Thoracic aorta (tissue), 2 donors: ENCODE measurements at places on chromosomes 2 and 18.

GRCh38 chr2:140747665-140748064 is 1383.2 kb downstream of the LRP1B start:
- H3K27me3 ChIP-seq, result no peaks in the 10 kb centered on the region
- H3K4me1 ChIP-seq, result no peaks in the 10 kb centered on the region
- no peak overlapping the region for H3K27ac ChIP-seq
- no peaks in the 10 kb centered on the region for H3K36me3 ChIP-seq

GRCh38 chr2:172623249-172623965 is 67.5 kb downstream of the PDK1 start:
- no peak for DNase-seq
- no peaks in the 10 kb centered on the region for H3K36me3 ChIP-seq
- no peaks in the 10 kb centered on the region for H3K27me3 ChIP-seq
- no peak overlapping the region for H3K4me3 ChIP-seq

DNA sequence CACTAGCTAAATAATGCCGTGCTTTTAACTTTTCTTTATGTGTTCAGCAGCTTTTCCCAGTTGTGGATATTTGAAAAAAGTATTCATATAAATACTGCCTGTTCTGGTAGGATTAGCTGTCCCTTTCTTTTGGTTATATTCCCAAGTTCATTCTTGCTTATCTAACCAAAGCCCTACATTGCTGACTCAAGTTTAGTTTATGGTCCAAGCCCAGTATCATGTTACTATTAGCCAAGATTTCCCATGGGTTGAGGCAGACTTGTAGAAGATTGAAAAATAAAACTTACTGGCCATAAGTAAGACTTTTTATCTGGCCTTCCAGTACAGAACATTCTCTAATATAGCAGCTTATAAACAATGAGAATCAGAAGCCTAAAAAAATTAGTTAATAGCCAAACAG is 49.7 kb upstream of the NFE2L2 start:
- no peak overlapping the region for H3K4me3 ChIP-seq
- no peaks in the 10 kb centered on the region for H3K36me3 ChIP-seq
- DNase-seq, result no peak
- peaks cover 12% of the 10 kb centered on the region for H3K4me1 ChIP-seq
- H3K27me3 ChIP-seq, result no peaks in the 10 kb centered on the region

GRCh38 chr2:48129293-48129950 is 223.1 kb upstream of the FBXO11 start:
- DNase-seq, result no peak
- H3K36me3 ChIP-seq, result no peaks in the 10 kb centered on the region
- no peaks in the 10 kb centered on the region for H3K27me3 ChIP-seq

DNA sequence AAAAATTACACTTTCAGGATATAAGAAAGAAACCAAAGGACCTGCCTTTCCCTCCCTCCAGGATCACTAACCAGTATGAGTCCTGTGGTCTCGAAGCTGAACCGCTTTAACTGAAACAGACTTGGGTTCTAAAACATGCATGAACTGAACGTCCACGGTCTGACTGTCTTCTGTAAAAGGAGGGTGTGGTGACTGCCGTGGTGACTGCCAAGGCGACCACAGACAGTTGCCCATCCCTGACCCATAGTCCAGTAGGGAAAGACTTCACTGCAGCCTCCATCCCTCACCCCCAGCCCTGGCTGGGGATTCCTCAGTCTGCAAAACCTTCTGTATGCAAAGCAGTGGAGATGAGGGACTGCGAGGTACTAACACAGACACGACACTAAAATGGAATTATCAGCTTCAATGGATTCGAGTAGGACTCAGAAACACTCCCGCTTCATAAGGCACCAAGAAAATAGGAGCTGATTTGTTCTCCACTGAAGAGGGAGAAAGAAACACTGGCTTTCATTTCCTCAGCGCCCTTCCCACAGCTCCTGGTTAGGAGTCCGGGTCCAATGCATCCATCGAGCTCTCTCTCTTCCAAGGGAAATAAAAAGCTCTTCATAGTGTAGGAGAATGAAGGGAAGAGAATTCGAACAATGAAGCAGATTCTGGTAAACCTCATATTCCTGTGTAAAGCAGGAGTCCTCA is 197.2 kb downstream of the HDAC4 start:
- no peak overlapping the region for H3K4me3 ChIP-seq
- no peaks in the 10 kb centered on the region for H3K27me3 ChIP-seq
- DNase-seq, result no peak
- no peak overlapping the region for H3K27ac ChIP-seq
- H3K4me1 ChIP-seq, result peaks cover 18% of the 10 kb centered on the region

GRCh38 chr2:64504774-64505720 is 19.1 kb upstream of the AFTPH start:
- DNase-seq, result no peak
- H3K4me1 ChIP-seq, result no peaks in the 10 kb centered on the region

- no peak for DNase-seq
- no peaks in the 10 kb centered on the region for H3K4me1 ChIP-seq
- H3K36me3 ChIP-seq, result no peaks in the 10 kb centered on the region
- H3K27me3 ChIP-seq, result no peaks in the 10 kb centered on the region
- no peak overlapping the region for H3K27ac ChIP-seq
Measured at GRCh38 chr2:28128281-28128950, 237.9 kb downstream of the BABAM2 start.

DNA sequence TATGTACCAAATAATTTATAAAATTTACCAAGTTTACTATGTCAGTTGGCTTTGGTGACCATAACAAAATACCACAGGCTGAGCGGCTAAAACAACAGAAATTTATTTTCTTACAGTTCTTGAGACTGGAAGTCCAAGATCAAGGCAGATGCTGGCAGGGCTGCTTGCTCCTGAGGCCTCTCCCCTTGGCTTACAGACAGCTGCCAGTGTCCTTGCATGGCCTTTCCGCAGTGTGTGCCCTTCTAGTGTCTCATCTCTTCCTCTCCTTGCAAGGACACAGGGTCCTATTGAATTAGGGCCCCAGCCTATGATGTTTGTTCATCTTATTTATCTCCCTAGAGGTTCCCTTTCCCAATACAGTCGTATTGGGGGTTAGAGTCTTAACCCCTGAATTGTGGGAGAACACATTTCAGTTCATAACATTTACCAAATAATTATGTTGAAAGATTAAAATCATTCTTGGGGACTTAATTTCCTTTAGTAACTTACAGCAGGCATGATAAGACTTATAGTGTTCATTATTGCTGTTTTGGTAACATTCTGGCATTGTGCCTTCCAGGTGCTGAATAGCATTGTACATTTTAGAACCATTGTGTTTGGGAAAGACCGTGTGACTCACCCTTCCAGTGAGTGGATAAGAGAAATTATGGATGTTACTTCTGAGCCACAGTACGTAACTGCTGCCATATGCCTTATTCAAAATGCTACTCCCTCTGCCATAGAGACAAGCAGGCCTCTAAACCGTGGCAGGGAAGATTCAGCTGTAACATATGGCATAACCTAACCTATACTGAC is 317.5 kb downstream of the TMX3 start:
- no peaks in the 10 kb centered on the region for H3K36me3 ChIP-seq
- H3K4me1 ChIP-seq, result no peaks in the 10 kb centered on the region
- no peak overlapping the region for H3K27ac ChIP-seq
- no peaks in the 10 kb centered on the region for H3K27me3 ChIP-seq
- no peak overlapping the region for H3K4me3 ChIP-seq
- DNase-seq, result no peak

GRCh38 chr2:37582481-37583220 is 88.8 kb downstream of the CDC42EP3 start:
- H3K27ac ChIP-seq, result no peak overlapping the region
- H3K27me3 ChIP-seq, result no peaks in the 10 kb centered on the region
- H3K36me3 ChIP-seq, result no peaks in the 10 kb centered on the region
- no peak for DNase-seq
- H3K4me1 ChIP-seq, result peaks cover 28% of the 10 kb centered on the region

DNA sequence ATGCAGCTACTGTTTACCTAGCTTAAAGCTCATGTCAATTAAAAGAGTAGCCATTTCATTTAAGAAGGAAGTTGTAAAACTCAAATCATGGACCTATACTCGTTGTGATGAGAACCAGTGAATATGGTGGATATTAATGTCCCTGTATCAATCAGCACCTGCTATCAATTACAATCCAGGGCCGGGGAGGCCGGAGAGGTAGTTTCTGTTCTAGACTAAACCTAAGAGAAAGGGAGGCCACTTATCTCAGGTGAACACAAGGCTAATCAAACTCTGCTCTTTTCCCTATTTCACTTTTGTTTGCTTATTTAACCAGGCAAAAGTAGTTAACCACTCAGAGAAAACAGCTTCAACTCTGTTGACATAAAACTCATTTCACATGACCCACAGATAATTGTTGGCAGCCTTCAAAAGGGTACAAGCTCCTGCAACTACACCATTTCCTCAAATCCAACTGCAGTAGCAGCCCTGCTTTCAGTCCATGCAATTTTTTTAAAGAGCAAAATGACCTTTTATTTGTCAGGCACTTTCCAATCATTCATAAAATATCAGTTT is 27.8 kb upstream of the SLC9A2 start:
- peaks cover 2% of the 10 kb centered on the region for H3K4me1 ChIP-seq
- no peak overlapping the region for H3K27ac ChIP-seq
- H3K27me3 ChIP-seq, result no peaks in the 10 kb centered on the region
- DNase-seq, result no peak

GRCh38 chr2:240912878-240913809 is 7.0 kb downstream of the CROCC2 start:
- H3K4me3 ChIP-seq, result no peak overlapping the region
- no peaks in the 10 kb centered on the region for H3K27me3 ChIP-seq

- no peak overlapping the region for H3K27ac ChIP-seq
- H3K4me3 ChIP-seq, result no peak overlapping the region
- no peaks in the 10 kb centered on the region for H3K4me1 ChIP-seq
- no peaks in the 10 kb centered on the region for H3K36me3 ChIP-seq
- no peak for DNase-seq
Measured at GRCh38 chr2:198483051-198483450, 678.7 kb downstream of the PLCL1 start.

DNA sequence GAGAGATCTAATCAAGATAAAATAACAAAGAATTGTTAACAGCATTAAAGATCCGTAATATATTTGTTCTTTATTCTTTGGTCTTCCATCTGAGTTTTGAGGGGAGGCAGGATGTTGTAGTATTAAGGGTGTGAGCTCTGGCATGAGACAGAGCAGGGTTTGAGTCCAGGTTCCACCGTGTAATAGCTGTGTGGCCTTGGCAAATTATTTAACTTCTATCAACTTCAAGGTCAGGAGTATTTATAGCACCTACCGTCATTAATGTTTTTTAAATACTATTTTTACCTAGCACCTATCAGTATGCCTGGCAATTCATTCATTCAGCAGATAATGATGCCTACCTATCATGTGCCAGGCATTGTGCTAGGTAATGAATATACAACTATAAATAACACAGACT is 180.1 kb upstream of the NABP1 start:
- H3K4me1 ChIP-seq, result peaks cover 19% of the 10 kb centered on the region
- no peaks in the 10 kb centered on the region for H3K36me3 ChIP-seq
- H3K27ac ChIP-seq, result no peak overlapping the region
- no peak overlapping the region for H3K4me3 ChIP-seq

DNA sequence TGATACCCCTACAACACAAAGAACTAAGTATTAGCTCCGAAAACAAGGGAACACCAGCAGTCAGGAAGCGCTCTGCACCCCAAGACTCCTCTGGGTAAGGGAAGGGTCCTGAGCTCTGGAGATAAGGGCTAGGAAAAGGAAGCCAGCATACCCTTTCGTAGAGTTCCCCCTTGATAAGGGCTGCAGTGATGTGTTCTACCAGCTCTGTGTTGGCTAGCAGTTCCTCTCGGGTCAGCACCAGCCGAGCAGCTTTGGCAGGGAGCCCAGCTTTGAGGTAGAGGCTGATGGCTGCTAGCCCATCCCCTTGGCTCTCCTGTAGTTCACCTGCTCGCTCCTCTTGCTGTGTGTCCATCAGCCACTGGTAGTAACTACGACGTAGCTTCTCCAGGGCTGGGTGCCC is 18.9 kb downstream of the KRTCAP3 start:
- DNase-seq, result no peak
- no peak overlapping the region for H3K4me3 ChIP-seq
- H3K27ac ChIP-seq, result no peak overlapping the region
- peaks cover 26% of the 10 kb centered on the region for H3K36me3 ChIP-seq

- H3K4me3 ChIP-seq, result no peak overlapping the region
- DNase-seq, result no peak
- H3K27me3 ChIP-seq, result no peaks in the 10 kb centered on the region
- no peaks in the 10 kb centered on the region for H3K4me1 ChIP-seq
- H3K36me3 ChIP-seq, result no peaks in the 10 kb centered on the region
Measured at GRCh38 chr2:123513351-123513750, 511.7 kb upstream of the CNTNAP5 start.

- no peak overlapping the region for H3K4me3 ChIP-seq
- DNase-seq, result no peak
- no peak overlapping the region for H3K27ac ChIP-seq
- H3K27me3 ChIP-seq, result no peaks in the 10 kb centered on the region
Measured at GRCh38 chr2:64601034-64601754, 52.5 kb downstream of the SERTAD2 start.

- H3K4me3 ChIP-seq, result no peak overlapping the region
- DNase-seq, result peak; percentile 80
- peak overlapping the region; percentile 98 for H3K27ac ChIP-seq
- no peaks in the 10 kb centered on the region for H3K27me3 ChIP-seq
- H3K4me1 ChIP-seq, result peaks cover 78% of the 10 kb centered on the region
Measured at GRCh38 chr2:27720004-27720551, 51.4 kb upstream of the MRPL33 start.

DNA sequence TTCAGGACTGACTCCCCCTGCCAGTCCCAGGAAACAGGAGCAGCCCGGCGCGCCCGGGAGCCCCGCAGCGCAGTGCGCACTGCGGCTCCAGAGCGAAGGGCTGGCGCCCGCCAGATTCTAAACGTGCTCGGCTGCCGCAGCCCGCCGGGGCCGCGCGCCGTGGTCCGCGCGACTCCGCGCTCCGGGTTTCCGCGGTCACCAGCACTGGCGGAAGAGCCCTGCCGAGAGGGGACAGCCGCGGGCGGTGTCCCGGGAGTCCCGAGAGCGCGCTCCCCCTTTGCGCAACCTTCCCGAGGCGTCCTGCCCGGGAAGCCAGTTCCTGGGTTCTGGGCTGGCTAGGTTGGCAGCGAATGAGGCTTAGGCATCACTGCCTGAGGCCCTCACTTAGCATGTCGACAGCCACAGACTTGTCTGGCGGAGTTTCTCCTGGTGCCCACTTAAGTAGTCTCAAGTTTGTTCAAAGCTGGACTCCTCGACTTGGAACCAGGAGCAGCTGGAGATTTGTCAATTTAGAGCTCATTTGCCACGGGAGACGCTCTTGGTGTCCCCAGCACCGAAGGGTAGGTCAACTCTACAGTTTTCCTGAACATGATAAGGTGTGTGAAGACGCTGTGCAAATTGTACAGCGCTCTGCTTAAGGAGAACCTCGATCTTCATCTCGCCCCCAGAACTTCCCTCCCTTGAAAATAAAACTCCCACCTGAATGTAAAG is 1.5 kb upstream of the VSNL1 start:
- H3K27me3 ChIP-seq, result no peaks in the 10 kb centered on the region
- H3K4me1 ChIP-seq, result no peaks in the 10 kb centered on the region
- peak overlapping the region; percentile 27 for H3K27ac ChIP-seq

- H3K27me3 ChIP-seq, result no peaks in the 10 kb centered on the region
- no peak overlapping the region for H3K4me3 ChIP-seq
- no peak for DNase-seq
- H3K27ac ChIP-seq, result no peak overlapping the region
- H3K4me1 ChIP-seq, result no peaks in the 10 kb centered on the region
Measured at GRCh38 chr2:201950606-201951005, 83.0 kb upstream of the FZD7 start.

- no peak overlapping the region for H3K4me3 ChIP-seq
- H3K4me1 ChIP-seq, result no peaks in the 10 kb centered on the region
- H3K27ac ChIP-seq, result no peak overlapping the region
- DNase-seq, result no peak
- H3K36me3 ChIP-seq, result no peaks in the 10 kb centered on the region
Measured at GRCh38 chr2:221833966-221834365, 261.9 kb upstream of the EPHA4 start.

- H3K27ac ChIP-seq, result no peak overlapping the region
- H3K27me3 ChIP-seq, result no peaks in the 10 kb centered on the region
- DNase-seq, result no peak
- H3K4me1 ChIP-seq, result no peaks in the 10 kb centered on the region
Measured at GRCh38 chr2:202530038-202530437, 104.7 kb upstream of the FAM117B start.
